ENCODE measurements at places on chromosomes 2 and 18. TPM values are rescaled to one million over a fixed set of nuclear protein-coding genes. Genes with fewer than 3 reads are reported as not detected.

ZNF532 gene
- total RNA-seq: 54.0 TPM

DNA sequence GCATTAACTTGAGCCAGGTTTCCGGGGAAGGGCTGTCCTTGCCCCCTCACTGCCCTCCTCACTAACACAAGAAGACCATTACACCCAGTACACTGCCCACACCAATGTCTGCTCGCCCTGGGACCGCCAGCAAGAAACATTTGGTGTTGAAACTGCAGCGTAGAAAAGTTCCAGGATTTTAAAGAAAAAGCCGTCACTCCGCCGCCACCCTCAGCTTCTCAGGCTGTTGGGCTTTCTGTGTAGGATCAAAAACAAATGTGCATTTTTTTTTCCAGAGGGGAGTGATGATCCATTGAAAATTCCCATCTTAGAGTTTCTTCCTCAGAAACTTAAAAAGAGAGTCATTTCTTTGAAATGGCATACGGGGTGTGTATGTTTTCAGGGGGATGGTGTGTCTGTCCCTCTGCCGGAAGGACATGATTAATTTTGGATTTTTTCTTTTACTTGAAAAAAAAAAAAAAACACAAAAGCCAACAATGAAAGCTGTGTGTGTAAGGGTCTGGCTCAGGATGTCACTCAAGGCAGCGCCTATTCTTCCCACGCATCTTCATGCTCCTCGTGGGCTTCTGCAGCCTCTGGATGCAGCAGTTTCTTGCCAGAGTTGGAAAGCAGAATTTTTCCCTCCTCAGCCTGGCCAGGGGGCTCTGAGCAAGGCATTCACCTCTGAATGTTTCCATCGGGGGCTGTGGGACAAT lies 184.9 kb downstream of the GLI2 start:
- no peak for DNase-seq
- H3K36me3 ChIP-seq: no peaks in the 10 kb centered on the region
- H3K27me3 ChIP-seq: peaks cover 6% of the 10 kb centered on the region
- peaks cover 15% of the 10 kb centered on the region for H3K4me1 ChIP-seq
- H3K4me3 ChIP-seq: no peak overlapping the region

GRCh38 chr2:19408592-19408991 lies 50.2 kb upstream of the OSR1 start:
- no peak overlapping the region for H3K4me3 ChIP-seq
- no peak overlapping the region for H3K27ac ChIP-seq
- DNase-seq: no peak
- H3K4me1 ChIP-seq: no peaks in the 10 kb centered on the region
- no peaks in the 10 kb centered on the region for H3K36me3 ChIP-seq

DNA sequence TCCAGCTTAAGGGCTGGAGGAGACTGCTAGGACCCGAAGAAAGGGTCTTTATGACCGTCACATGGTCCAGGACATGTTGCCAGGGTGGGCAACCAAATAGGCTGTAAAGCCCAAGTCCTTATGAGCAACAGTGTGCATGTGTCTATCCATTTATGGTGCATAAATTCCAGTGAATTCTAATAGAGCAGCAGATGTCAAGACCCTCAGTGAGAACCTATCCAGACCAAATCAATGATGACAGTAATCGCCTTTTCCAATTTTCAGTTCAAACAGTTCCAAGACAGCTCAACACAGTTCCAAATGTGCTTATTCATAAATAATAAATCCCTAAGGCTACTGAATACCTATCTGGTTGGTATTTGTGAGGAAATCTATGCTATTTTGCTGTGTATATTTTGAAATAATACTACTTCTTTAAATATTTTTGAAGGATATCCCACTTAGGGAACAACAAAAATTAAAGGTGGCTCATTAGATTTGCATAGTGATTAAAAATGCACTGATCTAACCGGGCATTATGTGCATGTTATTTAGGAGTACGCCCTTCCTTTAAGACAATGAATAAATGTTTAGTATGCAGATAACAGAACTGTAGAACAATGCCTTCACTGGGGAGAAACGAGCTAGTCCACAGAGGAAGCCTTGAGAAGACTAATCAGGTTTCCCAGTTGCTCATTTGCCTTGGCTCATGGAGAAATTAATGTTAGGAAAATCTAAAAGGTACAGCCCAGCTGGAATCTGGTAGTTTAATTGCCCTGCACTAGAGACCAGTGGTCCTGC lies 519.5 kb upstream of the CHAC2 start:
- no peak overlapping the region for H3K4me3 ChIP-seq
- no peaks in the 10 kb centered on the region for H3K36me3 ChIP-seq

- H3K27ac ChIP-seq: no peak overlapping the region
- no peak for DNase-seq
- H3K27me3 ChIP-seq: no peaks in the 10 kb centered on the region
- H3K36me3 ChIP-seq: peaks cover 3% of the 10 kb centered on the region
Observed at GRCh38 chr2:121565389-121566250, 34.9 kb downstream of the RNU4ATAC start.

All from lower lobe of right lung (tissue), 2 donors.